SK-N-SH (cell line): ENCODE measurements at places on chromosomes 16 and 17. TPM values are rescaled to one million over a fixed set of nuclear protein-coding genes. Genes with fewer than 3 reads are reported as not detected.

DNA sequence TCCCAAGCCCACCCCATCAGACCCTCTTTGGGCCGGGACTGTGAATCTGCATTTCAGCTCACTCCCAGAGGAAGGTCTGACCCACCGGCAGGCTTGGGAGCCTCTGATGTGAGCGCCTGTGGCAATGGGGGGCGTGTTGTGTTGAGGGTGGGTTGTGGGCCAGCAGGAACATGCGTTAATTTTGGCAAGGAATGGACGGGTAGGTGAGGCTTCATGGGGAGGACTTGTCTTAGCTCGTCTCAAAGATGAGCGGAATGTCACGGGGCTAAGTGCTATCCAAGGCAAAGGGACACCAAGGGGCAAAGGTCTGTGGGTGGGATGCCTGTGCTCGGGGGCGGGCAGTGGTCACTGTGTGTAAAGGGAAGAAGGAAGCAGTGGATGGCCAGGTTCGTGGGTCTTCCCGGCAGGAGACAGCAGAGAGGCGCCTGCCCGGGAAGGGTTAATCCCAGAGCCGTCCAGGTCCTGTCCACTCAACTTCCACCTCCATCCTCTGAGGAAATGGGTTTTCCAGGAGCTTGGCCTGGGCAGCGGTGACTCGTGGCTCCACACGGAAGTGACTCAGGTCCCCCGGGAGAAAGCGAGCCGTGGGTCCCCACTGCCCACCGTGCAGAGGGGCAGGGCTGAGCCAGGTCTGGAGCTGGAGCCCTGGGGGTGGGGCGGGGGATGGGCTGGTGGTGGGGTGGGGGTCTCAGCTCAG is 17.4 kb downstream of the ADGRG1 start:
- peaks cover 2% of the 10 kb centered on the region; the same call in 1 of the 2 replicates for H3K4me1 ChIP-seq
- H3K27ac ChIP-seq: no peak overlapping the region
- H3K36me3 ChIP-seq: no peaks in the 10 kb centered on the region
- no peak for DNase-seq

- peaks cover 3% of the 10 kb centered on the region; the same call in 1 of the 2 replicates for H3K4me1 ChIP-seq
- H3K36me3 ChIP-seq: no peaks in the 10 kb centered on the region
- H3K4me3 ChIP-seq: no peak overlapping the region
- DNase-seq: peak; percentile 67
- H3K27ac ChIP-seq: no peak overlapping the region
Measured at GRCh38 chr16:57600048-57600835, 28.2 kb upstream of the ADGRG1 start.

DNA sequence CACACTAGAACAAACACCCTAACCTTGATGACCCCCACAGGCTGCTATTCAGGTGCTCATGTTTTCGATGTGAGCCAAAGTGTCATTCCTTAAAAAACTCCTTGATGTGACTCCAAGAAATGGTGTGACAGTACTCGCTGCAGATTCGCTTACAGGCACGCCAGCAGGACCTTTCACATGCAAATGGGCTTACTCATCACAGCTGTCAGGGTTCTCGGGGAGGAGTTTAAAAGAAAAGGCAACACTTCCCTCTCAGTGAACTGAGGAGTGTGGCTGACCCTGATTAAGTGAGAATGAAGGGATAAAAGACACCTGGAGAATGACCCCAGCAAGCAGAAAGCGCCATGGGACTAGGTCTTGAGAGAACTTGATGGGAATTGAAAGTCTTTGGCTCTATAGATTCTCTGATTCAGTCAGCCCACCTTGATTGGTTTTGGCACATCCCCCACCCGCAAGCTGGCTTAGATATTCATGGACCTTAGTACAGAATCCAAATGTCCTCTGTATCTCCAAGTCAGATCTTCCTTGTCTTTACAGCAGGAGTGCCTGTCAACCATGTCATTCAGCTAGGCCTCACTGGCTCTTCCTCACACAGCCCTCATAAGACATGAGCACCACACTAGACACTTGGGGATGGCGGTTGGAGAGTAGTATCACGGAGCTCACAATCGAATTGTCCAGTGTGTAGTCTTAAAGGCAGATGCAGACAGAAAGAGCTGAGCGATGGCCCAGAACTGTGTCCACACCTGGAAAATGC is 82.6 kb downstream of the HIC1 start:
- no peak overlapping the region for H3K4me3 ChIP-seq
- DNase-seq: no peak
- peaks cover 24% of the 10 kb centered on the region for H3K4me1 ChIP-seq
- peak overlapping the region; percentile 69; the same call in 1 of the 2 replicates for H3K27ac ChIP-seq
- H3K27me3 ChIP-seq: no peaks in the 10 kb centered on the region
- H3K36me3 ChIP-seq: no peaks in the 10 kb centered on the region

GRCh38 chr17:58089111-58089510 is 5.9 kb downstream of the DYNLL2 start:
- no peak overlapping the region for H3K27ac ChIP-seq
- H3K36me3 ChIP-seq: peaks cover 88% of the 10 kb centered on the region

DNA sequence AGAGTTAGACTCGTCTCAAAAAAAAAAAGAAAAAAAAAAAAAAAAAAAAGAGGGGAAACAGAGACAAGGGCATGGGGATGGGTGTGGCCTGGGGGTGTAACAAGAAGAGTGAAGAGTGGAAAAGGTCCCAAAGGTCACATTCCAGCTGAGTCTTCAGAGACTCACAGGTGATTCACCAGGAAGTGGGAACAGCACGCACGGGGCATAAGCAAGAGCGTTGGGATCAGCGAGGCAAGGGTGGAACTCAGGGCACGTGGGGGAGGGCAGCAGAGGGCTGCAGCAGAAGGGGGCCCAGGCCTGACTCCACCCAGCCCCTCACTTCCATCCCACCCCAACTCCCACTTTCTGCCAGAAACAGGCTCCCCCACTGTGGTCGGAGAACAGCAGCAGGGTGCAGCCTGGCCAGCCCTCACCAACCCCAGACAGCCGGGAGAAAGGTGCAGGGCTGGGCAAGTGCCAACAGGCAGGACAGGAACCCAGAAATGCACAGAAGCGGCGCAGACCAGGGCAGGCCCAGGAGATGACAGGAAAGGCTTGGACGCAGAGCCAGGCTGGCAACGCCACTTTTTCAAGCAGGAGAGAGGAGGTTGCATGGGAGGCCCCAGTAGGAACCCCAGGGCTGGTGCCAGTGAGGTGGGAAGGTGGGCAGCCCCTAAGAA is 3.3 kb downstream of the MEAK7 start:
- H3K4me1 ChIP-seq: peaks cover 14% of the 10 kb centered on the region
- H3K36me3 ChIP-seq: peaks cover 27% of the 10 kb centered on the region
- no peak overlapping the region for H3K27ac ChIP-seq

- no peak overlapping the region for H3K4me3 ChIP-seq
- DNase-seq: no peak
Measured at GRCh38 chr16:53904533-53904932, 200.6 kb downstream of the FTO start.

- H3K27me3 ChIP-seq: peaks cover 22% of the 10 kb centered on the region
- peak overlapping the region; percentile 69 for H3K27ac ChIP-seq
- H3K4me3 ChIP-seq: peak overlapping the region; percentile 74
- H3K4me1 ChIP-seq: peaks cover 5% of the 10 kb centered on the region; the same call in 1 of the 2 replicates
- no peak for DNase-seq
Measured at GRCh38 chr17:56594320-56595107, 1.0 kb downstream of the NOG start.

HBA2 gene
- not detected in 2 replicates for polyA plus RNA-seq

NOL11 gene
- 27.0 and 36.2 TPM in 2 replicates for polyA plus RNA-seq
